NCI-H774 (cell line): ENCODE measurements at places on chromosomes 3 and 15.

- DNase-seq, result no peak
Observed at GRCh38 chr3:197458179-197458707, 97.5 kb downstream of the BDH1 start.

- DNase-seq, result no peak
Observed at GRCh38 chr3:15755181-15755580, 42.6 kb downstream of the ANKRD28 start.

DNA sequence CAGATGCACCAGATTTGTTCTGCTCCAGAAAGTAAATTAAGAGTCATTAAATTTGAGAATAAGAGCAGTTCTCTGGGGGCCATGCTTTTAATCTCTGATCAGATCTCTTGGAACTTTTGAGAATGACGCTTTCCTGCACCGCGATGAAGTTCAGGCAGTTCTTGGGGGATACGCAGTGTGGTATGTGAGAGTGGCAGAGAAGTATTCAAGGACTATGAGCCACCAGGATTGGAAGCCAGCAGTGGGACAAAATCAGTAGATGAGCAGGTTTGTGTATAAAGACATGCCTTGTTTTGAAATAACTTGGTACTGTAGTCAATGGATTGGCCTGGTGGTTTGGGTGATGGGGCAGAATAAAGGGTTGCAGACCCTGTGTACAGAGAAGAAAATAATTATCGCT is 483.6 kb downstream of the ERC2 start:
- DNase-seq, result no peak

- no peak for DNase-seq
Observed at GRCh38 chr15:69861331-69862171, 236.2 kb downstream of the TLE3 start.

DNA sequence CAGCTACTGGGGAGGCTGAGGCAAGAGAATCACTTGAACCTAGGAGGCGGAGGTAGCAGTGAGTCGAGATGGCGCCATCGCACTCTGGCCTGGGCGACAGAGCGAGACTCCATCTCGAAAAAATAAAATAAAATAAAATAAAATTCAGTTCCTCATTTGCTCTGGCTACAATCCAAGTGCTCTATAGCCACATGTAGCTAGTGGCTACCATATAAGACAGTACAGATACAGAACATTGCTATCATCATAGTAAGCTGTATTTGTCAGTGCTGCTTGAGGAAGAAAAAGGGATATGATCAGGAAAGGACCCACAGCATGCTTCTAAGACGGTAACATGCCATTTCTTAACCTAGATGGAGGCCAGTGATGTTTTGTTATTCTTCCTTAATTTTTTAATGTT is 88.7 kb upstream of the CDAN1 start:
- DNase-seq, result no peak

- DNase-seq, result no peak
Observed at GRCh38 chr3:100044369-100044768, 69.9 kb downstream of the FILIP1L start.

GRCh38 chr3:51735950-51736349 is 29.1 kb downstream of the GRM2 start:
- DNase-seq, result no peak

- DNase-seq, result no peak
Observed at GRCh38 chr15:54374184-54374952, 396.1 kb downstream of the UNC13C start.

DNA sequence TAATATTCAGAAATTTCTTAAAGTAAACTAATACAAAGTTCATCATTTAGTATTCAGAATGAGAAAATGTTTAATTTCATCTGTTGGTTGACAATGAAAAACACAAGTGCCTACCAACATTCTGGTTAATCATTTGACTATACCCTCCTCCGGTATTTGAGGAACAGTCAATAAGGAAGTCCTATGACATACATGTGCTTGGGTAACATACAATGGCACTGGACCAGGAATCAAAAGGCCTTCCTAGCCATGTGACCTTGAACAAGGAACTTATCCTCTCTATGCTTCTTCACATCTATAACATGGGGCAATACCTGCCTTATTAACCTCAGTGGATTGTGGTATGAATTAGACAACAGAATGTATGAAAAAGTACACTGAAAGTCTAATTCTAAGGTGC is 65.8 kb downstream of the ZNF280D start:
- no peak for DNase-seq

DNA sequence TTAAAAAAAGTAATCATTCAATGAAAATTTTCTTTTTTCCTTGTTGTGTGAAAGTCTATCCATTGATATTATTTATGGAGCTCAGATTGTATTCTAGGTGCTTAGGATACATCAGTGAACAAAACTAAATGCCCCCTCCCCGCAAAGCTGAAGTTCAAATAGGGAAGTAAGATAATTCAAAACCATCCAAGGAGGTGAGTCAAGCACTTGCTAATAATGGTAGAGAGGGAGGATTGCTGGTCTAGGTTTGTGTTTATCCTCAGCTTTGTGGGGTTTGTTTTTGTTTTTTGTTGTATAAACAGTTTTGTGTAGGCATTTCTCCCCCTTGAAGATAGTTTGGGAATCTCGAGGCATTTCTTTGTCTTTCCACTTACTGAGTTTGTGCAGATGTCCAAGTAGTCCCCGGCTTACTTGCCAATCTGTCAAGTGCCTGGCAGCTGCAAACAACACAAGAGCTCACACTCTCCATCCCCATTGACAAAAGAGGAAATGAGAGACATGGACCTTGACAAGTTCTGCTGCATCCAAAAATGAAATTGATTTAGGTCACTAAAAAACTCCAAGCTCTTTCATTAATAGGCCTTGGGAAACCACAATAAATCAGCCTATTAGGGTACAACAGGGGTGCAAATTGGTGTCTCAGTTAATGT is 575.8 kb upstream of the TBL1XR1 start:
- peak; percentile 41 for DNase-seq

GRCh38 chr3:183583331-183584245 is 28.1 kb upstream of the KLHL6 start:
- no peak for DNase-seq

- DNase-seq, result peak; percentile 49
Observed at GRCh38 chr15:76190751-76191538, 120.3 kb downstream of the ETFA start.

DNA sequence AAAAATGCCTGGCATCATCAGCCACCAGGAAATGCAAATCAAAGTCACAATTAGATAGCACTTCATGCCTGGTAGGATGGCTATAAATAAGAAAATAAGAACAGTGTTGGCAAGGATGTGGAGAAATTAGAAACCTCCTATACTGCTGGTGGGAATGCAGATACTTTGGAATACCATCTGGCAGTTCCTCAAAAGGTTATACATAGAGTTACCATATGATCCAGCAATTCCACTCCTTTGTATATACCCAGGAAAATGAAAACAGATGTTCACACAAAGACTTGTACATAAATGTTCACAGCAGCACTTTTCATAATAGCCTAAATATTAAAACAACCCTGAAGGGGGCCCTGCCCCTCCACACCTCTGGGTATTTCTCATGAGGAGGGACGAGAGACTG is 13.7 kb downstream of the ACSBG1 start:
- DNase-seq, result no peak

DNA sequence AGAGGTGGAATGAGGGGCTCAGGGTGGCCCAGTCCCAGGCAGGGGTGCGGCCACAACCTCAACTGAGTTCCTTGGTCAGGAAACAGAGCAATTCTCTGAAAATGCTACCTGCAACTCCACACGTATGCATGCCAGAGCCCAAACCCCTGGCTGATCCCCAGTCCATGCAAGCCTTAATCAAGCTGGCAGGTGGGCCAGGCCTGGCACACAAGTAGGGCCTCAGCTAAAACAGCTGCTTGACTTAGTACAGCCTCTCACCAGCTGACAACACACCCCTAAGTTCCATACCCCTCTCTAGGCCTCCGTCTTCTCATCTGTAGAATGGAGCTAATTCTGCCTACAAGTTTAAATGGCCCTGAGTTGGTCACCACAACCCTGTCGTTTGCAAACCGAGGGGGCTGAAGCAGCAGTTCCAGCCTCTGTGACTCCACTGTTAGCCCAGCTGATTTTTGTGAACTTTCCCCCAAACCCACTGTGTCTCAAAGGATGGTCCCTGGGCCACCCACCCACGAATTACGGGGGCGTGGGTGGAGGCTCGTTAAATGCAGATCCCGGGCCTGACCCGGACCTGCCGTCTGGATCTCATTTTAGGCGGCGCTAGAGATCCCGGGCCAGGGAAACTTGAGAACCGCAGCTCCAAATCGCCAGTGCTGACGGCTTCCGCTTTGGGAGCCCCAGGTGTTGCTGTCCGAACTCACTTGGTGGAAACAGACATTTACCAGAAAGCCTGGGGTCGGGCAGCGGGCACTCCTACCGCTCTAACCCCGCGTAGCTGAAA is 927 bp downstream of the CHDH start:
- no peak for DNase-seq

- no peak for DNase-seq
Observed at GRCh38 chr3:139764936-139765335, 87.2 kb upstream of the NMNAT3 start.

GRCh38 chr3:37262816-37263393 is 88.5 kb upstream of the LRRFIP2 start:
- no peak for DNase-seq

DNA sequence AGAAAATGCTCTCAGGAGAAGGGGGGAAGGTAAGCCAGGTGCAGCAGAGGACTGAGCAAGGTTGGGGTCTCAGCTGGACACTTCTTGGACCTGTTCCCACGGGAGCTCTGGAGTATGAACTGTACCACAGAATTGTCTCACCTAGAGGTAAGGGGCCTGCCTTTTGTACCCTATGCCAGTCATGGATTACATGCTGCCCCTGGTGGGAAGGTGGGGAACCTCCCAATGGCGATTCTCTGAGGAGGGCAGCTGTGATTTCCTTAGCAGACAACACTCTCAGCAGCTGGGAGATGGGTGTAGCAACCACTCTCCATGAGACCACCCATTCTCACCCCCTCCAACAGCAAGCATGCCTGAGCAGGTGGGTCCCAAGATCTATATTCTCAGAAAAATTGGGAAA is 329.4 kb upstream of the CTNNB1 start:
- DNase-seq, result no peak

DNA sequence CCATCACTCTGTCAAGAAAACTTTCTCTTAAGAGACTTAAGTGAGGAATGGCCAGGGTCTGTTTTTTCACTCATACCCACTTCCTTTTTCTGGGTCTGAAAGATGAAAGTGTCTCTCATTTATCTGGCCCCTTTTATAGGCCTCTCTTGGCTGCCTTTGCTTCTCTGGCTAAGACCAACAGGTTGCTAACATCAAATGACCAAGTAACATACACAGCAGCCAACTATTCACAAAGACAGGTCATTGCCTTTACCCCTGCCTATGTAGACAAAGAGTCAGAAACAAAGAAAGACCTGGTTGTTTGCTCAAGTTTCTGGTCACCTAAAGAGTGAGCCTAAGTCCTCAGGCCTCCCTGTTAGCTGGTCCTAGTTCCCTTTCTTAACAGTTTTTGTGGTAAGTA is 24.0 kb upstream of the CSTA start:
- no peak for DNase-seq

DNA sequence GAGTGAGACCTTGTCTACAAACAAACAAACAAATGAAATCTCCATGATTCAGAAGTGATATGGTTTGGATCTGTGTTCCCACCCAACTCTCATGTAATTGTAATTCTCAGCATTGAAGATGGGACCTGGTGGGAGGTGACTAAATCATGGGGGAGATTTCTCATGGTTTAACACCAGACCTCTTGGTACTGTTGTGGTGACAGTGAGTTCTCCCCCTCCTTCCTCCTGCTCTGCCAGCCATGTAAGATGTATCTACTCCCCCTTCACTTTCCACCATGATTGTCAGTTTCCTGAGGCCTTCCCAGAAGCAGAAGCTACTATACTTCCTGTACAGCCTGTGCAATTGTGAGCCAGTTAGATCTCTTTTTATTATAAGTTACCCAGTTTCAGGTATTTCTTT is 438.4 kb upstream of the THBS1 start:
- DNase-seq, result no peak

DNA sequence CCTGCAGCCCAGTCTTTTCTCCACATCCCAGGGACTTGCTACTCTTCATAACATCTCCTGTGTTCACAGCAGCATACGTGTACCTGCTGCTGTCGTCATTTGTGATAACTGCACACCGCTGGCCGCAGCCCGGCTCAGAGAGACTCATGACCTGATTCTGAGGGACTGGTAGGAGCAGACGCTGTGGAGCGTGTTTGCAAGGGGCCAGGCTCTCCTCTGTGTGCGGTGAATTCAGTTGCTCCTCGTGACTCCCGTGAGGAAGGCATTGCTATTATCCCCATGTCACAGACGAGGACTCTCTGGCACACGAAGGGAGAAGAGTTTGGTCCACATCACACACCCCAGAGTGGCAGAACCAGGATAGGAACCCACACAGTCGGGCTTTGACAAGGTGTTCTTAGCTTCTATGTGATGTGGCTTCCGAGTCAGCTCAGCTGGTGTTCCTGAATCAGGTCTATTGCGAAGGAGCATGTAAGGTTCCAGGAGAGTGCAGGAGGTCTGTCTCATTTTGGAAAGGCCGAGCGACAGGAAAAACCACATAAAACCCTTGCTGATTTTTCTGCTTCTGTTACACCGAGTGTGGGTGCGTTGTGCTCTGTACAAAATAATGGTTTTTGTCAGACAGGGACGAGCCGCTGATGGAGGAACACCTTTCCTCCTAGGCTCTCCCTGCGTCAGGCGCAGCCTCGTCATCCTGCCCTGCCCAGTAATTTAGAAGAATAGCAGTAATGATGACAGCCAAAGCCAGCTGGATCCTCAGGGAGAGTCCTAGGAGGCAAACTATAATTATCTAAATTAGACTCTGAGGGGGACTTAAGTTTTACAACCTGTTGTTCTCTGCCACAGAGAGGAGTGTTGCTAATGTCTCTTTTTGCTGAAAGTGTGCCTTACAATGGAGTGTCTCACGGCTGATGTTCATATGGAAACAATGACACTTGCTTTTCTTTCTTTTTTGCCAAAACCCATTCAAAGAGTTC is 157.5 kb upstream of the RGMA start:
- DNase-seq, result no peak

DNA sequence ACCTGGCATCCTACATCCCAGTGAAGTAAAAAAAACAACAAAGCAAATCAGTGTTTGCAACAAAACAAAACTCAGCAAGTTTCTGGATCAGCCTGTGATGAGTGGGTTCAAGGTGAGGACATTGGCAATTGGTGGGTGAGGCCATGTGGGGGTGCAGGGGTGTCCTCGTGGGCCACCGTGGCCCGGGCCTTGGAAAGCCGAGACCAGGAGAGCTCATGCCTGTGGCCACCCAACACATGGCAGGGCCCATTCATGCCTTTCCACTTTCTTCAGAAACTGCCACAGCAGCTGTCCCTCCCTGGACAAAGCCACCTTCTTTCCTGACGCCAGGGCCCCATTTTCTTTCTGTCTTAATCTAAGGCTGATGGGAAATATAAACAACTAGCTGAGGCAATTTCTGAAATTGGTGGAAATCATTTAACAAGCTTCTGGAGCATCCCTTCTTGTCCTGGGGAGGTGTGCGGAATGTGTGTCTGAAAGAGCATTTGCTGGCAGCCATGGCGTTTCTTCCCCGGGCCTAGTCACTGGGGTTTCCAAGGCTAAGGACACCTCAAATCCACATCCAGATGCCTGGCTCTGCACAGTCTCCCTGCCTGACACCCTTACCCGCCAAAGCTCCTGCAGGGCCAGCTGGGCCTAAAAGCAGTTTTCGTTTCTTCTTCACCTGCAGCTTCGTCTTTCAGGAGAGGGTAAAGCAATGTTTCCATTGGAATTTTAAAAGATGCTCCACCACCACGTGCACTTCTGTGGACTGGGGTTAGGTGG is 34.1 kb upstream of the SFMBT1 start:
- no peak for DNase-seq
